ENCODE measurements at places on chromosomes 12 and 14.

- DNase-seq = peak; percentile 26
Observed at GRCh38 chr12:100827901-100828520, 33.4 kb downstream of the ANO4 start.

- DNase-seq = no peak
Observed at GRCh38 chr14:104602933-104603325, 1.6 kb downstream of the TMEM179 start.

- DNase-seq = no peak
Observed at GRCh38 chr12:48556631-48557030, 13.2 kb downstream of the LALBA start.

- DNase-seq = no peak
Observed at GRCh38 chr12:12717586-12718380, 615 bp downstream of the CDKN1B start.

- DNase-seq = no peak
Observed at GRCh38 chr12:110012137-110012536, 12.9 kb downstream of the ANKRD13A start.

- DNase-seq = no peak
Observed at GRCh38 chr14:83053022-83053710, 1519.5 kb upstream of the SEL1L start.

- DNase-seq = no peak
Observed at GRCh38 chr14:75249251-75249957, 29.2 kb upstream of the FOS start.

- no peak for DNase-seq
Observed at GRCh38 chr12:119463211-119463926, 128.8 kb downstream of the CCDC60 start.

DNA sequence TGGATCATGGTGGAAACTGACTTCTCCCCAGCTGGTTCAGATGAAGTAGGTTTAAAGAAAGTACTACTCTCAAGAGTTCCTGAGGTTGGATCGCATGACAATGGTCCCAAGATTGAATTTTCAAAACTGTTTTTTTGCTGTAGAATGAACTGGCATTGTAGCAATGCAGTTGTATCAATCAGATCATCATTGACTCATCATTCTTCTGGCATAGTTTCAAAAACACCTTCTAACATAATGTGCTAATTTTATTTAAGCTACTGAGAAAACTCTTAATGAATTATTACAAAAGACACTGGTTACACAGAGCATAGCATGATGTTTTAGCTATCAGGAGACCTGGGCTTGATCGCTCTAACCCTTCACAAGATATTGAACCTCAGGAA lies 384.5 kb upstream of the DCN start:
- no peak for DNase-seq

- no peak for DNase-seq
Observed at GRCh38 chr12:11786638-11787365, 137.3 kb downstream of the ETV6 start.

DNA sequence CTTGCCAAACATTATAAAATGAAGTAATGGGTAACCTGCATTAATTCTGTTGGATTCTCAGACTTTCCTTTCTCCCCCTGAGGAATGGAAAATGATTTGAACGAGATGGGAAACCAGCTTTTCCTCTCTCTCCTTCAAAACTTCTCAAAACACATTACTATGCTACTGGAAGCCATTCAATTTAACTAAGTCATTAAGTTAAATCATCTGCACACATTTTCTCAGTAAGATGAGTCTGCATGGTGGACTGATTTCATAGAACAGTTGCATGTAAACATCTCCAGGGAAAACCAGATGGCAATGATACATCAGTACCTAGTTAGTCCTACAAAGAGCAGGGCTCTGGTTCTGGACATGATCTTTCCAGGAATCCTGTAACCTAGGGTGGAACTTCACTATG lies 59.9 kb downstream of the BMP4 start:
- DNase-seq = no peak

- no peak for DNase-seq
Observed at GRCh38 chr14:88791252-88791621, 1.5 kb downstream of the EML5 start.

- DNase-seq = no peak
Observed at GRCh38 chr12:104815935-104816334, 142.2 kb downstream of the SLC41A2 start.

DNA sequence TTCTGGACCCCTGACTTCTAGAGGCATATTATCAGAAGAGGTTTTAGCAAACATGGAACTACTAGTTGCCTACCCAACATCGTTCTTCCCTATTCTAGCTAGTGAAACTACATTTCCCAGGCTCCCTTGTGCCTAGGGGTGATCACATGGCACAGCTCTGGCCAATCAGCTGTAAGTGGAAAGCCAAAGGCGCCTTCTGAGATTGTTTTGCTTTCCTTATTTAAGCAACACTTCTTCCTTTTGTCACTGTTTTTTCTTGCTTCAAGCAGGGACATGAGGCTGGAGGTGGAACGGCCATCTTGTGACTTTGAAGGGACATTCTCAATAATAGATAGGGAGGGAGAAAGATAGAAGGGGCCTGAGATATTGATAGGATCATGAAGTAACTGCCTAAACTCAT lies 136.7 kb downstream of the ZNF664 start:
- DNase-seq = peak; percentile 73

DNA sequence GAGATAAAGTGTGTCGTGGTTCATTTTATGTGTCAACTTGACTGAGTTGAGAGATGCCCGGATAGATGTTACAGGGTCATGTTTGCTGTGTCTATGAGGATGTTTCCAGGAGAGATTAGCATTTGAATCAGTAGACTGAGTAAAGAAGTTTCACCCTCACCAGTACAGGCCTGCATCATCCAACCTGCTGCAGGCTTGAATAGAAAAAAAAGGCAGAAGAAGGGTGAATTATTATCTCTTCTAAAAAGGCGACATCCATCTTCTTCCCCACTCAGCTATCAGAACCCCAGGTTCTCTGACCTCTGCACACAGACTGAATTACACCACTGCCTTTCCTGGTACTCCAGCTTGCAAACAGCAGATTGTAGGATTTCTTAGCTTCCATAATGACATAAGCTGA lies 1293.7 kb upstream of the FLRT2 start:
- DNase-seq = no peak

GRCh38 chr12:43579206-43579605 lies 27.2 kb upstream of the ADAMTS20 start:
- DNase-seq = no peak

DNA sequence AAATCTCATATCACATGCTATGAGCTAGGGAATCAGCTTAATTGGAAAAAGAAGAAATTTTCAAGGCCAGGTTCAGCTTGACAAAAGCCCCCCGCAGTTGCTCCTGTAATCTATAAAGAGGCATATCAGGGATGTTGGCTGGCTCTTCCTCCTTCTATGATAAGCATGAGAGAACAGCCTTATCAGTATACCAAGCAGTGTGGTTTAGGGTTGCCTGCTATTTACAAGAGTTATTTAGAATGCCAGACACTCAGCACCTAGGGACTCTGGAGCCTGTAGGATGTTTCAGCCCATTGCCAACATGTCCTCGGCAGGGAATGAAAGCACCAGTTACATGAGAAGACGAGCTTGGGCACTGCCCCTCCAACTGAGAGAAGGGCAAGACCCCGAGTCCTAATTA lies 89.5 kb upstream of the TMPO start:
- no peak for DNase-seq

DNA sequence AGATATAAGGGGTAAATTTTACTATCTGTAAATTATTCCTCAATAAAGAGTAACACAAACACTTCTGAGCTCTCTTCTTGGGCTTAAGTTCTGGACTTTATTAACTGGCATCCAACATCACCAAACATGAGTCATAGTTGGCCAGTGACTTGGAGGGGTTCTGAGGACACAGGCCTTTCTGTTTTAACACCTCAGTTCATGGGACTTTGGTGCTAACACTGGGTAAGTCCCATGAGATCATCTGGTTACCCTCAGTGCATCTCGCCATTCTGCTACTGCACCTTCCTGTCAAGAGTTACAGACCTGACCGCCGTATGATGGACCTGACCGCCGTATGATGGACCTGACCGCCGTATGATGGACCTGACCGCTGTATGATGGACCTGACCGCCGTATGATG lies 9.9 kb downstream of the SLC15A4 start:
- DNase-seq = no peak

GRCh38 chr12:55659486-55660385 lies 23.0 kb downstream of the OR10P1 start:
- DNase-seq = peak; percentile 18

DNA sequence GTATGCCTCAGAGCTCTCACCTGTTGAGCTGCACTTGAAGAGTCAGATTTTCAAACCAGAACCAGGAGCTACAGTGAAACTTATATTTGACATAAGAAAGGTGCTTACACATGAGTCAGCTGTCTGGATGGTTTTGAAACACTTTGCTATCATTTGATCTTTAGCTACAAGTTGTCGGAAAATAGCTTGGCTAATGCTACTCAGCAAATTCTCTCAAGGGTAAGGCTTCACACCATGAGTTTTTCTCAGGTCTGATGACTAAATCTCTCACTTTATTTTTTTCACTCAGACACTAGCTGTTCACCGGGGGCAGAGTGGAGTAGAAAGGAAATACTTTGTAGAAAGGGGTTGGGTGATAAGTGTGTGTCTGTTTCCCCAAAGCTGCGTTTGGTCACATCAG lies 171.8 kb downstream of the FLRT2 start:
- no peak for DNase-seq

DNA sequence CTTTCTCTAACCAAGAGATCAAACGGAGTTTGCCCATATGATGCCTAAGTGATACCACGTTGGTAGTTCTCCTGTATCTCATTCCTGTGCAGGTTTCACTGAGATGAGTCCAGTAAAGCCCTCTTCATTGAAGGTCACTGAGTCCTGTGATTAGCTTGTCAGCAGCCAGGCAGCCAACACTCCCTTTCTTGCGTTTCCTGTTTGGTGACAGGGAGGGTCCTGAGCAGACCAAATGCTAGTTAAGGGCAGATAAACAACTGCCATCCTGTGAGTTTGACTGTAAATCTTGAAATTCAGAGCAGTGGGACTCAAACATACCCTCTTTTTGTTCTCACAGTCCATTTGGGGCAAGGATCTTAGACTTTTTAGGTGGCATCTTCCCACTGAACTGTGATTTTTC lies 39.4 kb downstream of the ZNF641 start:
- no peak for DNase-seq

- DNase-seq = no peak
Observed at GRCh38 chr14:61476105-61476753, 154.8 kb downstream of the PRKCH start.

GRCh38 chr12:12724421-12725085 lies 7.4 kb downstream of the CDKN1B start:
- DNase-seq = no peak

DNA sequence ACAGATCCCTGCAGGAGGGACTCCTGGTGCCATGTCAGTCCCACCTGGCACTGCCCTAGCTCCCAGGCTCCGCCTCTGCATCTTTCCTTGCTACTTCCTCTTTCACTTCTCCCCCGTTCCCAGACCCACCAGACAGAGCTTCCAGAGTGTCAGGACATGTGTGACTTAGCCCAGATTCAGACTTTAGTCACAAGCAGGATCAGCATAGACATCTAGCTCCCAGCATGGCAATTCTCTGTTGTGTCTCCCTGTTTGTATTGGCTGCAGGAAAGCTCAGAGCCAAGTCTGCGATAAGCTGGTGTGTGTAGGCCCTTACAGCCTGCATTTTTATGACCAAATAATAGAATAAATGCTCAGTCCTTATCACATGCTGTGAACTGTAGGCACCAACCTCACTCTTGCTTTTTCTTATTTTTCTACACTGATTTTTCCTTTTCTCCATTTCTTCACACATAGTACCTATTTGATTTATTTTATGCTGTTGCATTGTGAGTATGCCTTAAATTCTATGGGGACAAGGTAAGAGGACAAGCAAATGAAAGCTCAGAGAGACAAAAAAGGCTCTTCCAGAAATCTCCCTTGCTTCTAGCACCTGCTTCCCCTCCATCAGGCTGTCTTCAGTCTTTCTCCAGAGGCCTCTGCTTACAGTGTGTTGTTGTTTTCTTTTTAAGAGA lies 5.9 kb downstream of the DHRS2 start:
- DNase-seq = no peak

DNA sequence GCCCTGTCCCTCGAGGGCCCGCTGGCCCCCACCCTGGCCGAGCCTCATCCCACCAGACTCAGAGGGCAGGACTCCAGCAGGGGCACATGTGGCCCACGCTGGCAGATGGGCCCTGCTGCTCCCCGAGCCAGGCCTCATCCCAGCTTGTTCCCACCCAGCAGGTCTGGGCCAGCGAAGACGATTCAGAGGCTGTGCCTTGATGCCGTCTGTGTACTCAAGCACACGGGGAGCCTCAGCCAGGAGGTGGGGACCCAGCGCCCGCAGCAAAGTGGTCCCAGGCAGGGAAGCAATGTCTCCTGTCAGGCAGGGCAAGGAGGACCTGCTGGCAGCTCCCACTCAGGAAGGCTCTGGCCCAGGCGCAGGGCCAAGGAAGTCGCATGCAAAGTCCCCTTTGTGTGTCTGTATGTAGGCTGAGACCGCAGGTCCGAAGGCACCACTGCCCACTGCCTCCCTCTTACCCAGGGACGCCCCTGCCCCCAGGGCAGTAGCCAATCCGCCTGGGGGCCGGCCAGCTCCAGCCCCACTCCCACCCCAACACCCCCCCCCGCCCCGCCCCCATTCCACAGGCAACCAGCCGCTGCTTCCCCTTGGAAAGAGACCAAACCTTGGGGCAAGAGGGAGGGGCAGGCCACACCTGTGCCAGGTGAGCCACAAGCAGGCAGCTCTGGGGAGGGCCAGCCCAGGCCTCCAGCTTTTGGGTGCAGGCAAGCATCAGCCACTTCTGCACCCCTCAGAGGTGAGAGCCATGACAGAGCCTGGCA lies 9.4 kb downstream of the DEGS2 start:
- no peak for DNase-seq

GRCh38 chr12:130336723-130337487 lies 782 bp upstream of the PIWIL1 start:
- DNase-seq = no peak

DNA sequence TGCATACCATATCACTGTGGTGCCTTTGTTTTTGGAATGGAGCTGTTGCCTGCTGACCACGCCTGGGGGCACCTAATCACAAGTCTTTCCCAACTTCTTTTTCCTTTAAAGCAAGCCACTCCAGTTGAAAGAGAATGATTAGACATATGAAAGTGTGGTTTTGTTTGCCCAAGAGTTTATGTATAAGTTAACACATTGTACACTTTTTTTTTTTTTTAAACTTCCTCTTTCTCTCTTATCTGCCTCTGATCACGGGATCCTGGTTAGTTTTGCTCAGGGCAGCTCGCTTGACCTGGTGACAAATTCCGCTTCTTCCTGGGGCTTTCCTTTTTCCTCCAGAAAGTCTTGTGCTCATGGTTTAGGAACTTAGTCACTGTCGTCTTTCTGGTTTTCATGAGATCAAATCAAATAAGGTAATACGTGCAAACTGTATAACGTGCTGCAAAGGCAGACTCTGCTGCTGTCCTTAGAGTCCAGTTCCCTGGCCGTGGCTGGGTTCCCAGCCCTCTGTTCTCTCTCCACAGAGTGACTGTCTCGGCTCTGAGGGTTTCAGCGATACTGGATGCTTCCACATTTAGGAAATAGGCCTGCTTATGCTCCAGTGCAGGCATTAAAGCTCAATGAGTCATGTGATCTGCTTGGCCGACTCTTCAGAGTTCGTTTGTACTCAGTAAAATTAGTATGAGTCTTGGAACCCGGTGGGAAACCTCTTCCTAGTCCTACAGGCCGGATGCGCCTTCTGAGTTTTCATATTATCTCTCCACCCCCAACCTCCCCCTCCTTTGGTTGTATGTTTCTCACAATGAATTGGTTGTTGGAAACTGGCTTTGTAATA lies 15.2 kb downstream of the RASSF3 start:
- peak; percentile 63 for DNase-seq

GRCh38 chr12:91178139-91178561 lies 4.5 kb downstream of the DCN start:
- no peak for DNase-seq

All from AG08396 (cell line).